ENCODE measurements at places on chromosomes 7 and 10.

DNA sequence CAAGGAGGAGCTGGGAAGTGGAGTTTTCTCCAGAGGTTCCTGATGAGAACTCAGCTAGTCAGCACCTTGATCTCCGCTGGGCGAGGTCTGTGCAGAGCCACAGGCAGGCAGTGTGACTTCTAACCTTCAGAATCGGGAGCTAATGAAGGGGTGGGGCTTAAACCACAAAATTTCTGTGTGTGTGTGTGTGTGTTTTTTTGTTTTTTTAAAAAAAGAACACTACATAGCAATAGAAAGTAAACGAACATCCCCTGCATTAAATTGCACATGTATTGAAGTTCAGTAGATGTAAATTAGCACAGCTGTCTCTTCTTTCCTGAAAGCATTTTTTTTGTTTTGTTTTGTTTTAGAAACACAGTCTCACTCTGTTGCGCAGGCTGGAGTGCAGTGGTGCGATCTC lies 46.2 kb downstream of the RBM17 start:
- DNase-seq: no peak

GRCh38 chr10:5142199-5142598 lies 42.8 kb downstream of the AKR1C8 start:
- no peak for DNase-seq

DNA sequence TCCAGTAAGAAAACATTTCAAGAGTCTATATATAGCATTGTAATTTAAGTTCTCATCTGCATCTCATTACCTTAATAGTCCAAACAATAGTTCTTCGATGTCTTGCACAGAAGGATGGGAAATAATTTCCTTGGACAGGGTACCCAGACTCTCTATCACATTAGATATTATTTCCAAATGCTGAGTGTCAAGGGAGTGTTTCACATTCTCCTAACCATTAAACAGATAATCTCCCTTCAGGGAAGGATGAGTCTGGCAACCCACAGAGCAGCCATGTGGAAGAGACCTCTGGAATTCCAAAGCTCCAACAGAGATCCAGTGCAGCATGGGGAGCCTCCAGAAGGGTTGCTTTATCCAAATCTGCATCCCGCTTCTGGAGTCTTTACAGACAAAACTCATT lies 89.6 kb downstream of the FZD1 start:
- no peak for DNase-seq

DNA sequence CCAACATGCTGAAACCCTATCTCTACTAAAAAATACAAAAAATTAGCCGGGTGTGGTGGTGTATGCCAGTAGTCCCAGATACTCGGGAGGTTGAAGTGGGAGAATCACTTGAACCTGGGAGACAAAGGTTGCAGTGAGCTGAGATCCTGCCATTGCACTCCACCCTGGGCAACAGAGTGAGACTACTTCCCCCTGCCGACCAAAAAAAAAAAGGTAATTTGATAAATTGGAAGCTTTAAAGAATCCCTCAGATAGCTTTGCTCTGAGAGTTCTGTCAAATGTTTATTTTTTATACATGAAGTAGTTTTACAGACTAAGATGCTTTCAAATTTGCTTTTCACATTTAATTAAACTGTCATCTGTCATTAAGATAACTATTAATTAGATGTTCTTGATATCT lies 563.3 kb upstream of the LRRTM3 start:
- DNase-seq: no peak

DNA sequence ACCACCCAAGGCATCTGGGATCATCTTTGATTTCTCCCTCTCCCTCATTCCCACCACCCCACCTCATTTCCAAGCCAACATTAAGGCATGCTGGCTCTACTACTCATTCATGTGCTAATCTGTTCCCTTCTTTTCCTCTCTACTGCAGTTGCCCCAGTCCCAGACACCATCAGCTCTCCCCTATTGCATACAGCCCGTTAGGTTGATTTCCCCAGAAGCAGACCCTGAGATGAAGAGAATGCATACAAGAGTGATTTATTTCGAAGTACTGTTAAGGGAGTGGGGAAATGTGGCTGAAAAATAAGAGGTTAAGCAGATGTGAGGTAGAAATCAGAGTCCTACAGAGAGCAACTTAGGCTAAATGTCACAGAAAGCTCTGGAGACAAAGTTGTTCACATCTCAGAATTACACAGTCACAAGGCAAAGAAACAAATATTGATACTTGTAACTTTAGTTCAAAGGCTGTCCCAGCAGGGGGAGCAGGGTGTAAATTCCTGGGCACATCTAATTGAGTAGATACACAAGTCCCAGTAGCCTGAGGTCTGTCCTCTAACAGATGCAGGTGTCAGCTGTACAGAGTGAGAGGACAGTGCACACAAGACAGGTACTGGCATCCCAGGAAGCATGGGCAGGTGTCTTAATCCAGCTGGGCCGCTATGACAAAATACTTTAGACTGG lies 20.9 kb downstream of the AKR1D1 start:
- no peak for DNase-seq
